ENCODE measurements at places on chromosomes 3 and 15.

GRCh38 chr3:110413807-110414748, 657.5 kb upstream of the NECTIN3 start:
- DNase-seq, result no peak

- DNase-seq, result no peak
These were observed 17.0 kb downstream of the CA12 start for GRCh38 chr15:63364399-63365272.

DNA sequence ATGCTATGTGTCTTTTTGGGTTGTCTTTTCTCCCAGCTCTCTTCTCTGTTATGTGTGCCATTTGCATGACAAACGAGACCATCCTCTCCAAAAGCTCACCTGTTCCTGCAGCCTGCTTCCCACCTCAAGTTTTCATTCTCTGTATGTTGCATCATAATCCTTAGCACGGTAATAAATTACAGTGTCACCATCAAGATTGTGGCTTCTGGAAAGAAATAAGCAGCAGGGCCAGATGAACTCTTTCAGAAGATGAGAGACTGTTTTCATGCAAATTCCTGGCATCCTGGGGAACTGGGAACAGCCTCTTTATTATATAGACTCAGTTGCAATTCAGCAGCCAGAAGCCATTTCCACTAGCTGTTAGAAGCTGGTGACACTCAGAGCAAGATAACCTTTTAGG, 436.7 kb downstream of the EPHB1 start:
- DNase-seq, result no peak

- DNase-seq, result no peak
These were observed 307.1 kb downstream of the IL20RB start for GRCh38 chr3:137264843-137265330.

DNA sequence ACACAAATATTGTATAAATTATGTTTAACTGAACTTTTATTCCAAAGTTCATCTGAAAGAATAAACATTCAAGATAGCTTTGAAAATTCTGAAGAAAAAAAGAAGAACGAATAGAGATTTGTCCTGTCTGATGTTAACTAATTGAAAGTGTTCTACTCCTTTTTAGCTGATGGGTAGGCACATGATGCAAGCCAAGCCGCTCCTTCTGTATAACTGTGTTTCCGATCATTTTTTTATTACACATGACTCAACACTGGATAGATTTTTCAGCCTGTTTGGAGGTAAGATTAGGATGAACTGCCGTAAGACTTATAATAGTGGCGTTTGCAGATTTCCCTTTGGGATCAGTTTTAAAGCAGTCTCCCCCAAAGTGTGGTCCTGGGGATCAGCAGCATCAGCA, 19.0 kb downstream of the NSUN3 start:
- DNase-seq, result no peak

DNA sequence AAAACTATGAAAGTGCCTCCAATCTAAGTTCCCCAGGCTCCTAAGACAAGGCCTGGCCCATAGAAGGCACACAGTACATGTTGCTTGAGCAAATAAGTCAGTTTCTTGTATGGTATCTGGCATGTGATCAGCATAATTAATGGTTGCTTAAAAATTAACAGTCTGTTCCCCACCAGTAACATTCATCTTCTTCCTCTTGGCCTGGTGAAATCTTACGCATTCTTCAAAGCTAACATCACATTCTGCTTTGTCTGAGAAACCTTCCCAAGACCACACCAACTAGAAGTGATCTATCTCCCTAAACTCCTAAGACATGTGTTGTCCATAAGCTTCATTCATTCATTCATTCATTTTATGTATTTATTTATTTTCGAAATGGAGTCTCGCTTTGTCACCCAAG, 48.1 kb downstream of the LIPC start:
- DNase-seq, result no peak

DNA sequence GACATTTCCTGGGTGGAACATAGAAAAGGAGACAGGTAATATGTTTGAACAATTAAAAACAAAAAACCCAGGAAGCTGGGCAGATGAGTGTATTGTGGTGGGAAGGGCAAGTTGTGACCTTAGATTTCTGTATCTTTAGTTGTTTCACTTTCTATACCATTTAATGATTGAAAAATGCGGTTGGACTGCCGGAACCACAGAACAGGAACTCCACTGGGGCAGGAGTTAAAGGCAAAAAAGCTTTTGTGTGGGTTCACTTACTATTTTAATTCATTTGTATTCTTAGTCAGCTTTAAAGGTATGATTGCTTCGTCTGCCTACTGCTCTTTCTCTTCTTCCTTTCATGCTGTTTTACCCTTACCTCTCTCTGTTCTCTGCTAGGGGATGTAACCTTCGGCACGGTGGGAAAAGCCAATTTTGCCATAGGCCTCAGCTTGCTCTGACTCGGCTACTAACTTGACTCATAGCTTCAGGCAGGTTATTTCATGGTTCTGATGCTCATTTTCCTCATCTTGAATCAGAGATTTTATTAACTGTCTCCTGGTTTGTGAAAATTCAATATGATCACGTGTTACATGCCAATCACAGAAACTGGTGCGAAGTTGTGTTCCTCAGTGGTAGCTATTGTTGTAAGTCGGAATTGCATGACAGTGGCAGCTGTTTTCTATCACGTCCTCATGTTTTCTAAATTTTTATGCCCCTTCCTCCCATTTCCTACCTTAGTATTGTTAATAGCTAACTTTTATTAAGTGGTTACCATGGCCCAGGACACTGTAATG, 1.6 kb upstream of the MCTP2 start:
- no peak for DNase-seq

Data from activated T-helper 1 cell treated with anti-CD3 and anti-CD28 coated beads, Interleukin-2, amount 50 U/mL, for 16 hours (primary cell).